ENCODE measurements at places on chromosomes 7 and 10.

DNA sequence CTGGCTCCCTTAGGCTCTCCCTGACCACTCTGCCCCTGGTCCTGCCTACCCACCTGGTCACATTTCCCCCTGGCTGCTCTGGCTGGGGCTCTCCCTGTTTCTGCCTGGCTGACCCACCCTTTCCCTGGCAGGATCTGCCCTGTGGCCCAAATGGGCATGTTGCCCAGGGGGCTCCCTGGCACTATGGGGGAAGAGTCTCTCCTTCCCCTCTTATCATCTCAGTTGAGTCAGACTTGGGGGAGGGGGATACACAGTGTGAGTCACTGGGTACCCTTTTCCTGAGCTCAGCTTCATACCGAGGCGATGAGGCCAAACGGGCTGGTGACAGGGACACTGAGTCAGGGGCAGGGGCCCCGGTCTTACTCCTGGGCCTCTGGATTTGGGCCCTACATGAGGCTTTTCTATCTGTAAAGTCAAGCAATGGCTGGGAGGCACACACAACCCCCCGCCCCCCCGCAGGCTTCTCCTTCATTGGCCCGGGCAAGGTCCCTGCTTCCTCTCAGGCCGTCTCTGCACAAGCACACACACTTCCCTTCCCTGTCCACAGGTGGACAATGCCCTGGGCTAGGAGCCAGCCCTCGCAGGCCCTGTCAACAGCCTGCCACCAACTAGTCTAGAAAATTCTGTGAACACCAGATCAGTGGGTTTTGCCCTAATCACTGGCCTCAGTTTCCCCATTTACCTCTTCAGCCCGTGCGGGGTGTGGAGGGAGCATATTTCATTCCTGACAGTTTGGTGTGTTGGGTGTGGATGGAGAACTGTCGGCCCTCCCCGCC lies 627 bp upstream of the FLNC start:
- no peak for DNase-seq

GRCh38 chr7:43491984-43492383 lies 90.9 kb upstream of the STK17A start:
- DNase-seq, result no peak

DNA sequence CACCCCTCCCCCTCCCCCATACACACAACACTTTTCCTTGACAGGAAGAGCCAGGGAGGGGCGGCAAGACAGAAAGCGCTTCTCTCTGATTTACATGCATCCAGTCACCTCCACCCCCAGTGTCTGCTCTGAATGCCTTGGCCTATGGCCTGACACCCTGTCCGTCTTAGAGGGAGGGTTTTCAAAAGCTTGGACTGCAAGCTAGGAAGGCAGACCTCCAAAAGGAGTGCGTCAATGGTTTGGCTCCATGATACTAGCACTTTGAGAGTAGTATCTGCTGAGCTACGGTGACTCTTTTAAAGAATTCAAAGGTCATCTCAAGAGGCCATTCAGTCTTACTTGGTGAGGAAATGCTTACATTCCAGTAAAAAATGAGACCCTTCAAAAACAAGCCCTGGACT lies 20.3 kb upstream of the PAX2 start:
- DNase-seq, result no peak

GRCh38 chr7:144378651-144379050 lies 23.4 kb downstream of the ARHGEF5 start:
- no peak for DNase-seq

DNA sequence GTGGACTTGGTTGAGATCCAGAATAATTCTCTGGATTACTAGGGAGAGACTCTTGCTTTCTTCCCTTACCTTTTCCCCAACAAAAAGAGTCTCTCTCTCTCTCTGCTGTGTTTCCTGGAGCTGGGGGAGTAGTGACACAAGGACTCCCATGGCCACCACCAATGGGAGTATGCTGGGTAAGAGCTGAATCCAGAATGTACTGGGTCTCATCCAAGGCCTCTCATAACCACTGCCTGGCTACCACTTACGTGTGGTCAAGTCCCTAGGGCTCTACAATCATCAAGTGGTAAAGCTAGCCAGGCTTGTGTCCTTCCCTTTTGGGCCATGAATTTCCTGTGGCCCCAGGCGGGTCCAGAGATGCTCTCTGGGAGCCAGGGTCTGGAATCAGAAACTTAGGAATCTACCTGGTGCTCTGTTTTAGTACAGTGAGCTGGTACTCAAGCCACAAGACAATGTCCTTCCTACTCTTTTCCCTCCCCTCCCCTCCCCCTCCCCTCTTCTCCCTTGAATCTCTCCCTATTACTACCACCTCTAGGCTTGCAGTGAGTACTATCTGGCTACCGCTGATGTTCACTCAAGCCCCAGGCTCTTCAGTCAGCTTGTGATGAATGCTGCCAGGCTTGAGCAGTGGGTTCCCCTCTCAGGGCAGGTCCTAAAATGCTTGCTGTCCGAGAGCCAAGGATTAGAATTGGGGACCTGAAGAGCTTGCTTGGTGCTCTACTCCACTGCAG lies 196.6 kb downstream of the BBS9 start:
- no peak for DNase-seq

Measured in activated naive CD4-positive, alpha-beta T cell treated with anti-CD3 and anti-CD28 coated beads, Interleukin-2, amount 10 ng/mL, durations not matched to agents 7 days and 5 days (primary cell).